GM23338 (cell line): ENCODE measurements at places on chromosomes 7 and 10.

DNA sequence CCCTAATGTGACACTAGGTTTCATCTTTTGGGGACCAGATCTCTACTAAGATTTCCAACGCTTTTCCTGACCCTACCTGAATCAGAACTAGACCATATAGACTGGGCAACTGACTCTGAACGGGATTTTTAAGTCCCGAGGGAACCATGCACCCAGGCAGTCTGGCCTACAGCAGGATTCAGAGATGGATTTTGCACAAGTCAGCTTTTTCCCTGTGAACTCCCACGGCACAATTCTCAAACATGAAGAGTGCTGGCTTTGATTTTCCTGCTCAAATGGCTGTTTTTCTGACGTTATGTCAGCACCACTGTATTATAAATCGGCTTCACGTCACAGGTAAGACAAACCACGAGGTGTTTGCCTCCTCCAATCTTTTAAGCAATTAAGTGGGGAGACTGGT is 409.1 kb downstream of the TCERG1L start:
- no peak for DNase-seq

DNA sequence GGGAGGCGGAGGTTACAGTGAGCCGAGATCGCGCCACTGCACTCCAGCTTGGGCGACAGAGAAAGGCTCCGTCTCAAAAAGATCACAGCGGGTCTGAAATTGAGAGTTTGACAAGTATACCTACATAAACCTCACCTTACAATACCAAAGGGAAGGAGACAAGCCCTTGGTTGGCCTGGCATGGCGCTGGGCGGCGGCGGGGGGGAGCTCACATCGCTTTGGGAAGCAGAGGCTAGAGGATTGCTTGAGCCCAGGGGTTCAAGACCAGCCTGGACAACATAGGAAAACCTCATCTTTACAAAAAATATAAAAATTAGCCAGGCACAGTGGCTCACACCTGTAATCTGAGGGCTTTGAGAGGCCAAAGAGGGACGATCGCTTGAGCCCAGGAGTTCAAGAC is 1.1 kb upstream of the ARPC1A start:
- DNase-seq: no peak

DNA sequence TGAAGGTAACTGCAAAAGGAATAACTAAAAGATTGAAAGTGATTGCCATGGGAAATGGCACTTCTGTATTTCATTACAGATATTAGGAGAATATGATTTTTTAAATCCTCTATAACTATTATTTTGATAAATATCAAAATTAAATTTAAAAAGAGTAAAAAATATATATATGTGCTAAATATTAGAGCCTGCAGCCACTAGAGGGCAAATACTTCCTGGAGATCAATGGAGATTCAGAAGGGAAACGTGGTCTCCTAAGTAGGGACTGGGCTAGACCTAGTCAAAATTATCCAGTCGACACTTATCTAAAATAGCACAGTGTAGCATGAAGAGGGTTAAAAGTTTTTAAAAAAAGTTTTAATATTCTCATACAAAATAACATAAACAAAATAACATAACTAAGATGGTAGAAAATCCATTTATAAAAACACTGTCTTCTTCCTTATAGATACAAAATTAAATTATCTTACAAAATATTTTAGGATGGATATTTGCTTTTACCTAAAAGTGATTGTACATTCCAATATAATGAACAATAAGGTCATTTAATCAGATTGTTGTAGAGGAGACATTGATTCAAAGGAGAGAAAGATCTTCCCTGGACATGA is 434.3 kb downstream of the MDFIC start:
- peak; percentile 64 for DNase-seq

DNA sequence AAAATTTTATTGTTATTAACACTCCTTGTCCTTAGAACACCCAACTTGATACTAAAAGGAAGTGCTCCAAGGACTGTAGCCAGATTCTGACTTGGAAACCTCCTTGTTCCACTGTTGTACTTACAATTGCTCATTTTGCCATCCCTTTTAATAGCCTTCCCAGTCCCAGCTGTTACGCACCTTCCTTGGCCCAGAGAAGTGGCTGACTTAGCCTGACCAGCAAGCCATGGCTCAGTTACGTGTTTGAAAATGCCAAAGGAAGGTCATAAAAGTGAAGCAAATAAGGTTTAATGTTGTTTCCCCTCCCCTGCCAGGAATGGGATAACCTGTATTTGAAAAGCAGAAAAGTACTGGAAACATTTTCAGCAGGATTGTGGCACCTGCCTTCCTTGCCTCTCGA is 3.7 kb upstream of the ANKRD1 start:
- no peak for DNase-seq

DNA sequence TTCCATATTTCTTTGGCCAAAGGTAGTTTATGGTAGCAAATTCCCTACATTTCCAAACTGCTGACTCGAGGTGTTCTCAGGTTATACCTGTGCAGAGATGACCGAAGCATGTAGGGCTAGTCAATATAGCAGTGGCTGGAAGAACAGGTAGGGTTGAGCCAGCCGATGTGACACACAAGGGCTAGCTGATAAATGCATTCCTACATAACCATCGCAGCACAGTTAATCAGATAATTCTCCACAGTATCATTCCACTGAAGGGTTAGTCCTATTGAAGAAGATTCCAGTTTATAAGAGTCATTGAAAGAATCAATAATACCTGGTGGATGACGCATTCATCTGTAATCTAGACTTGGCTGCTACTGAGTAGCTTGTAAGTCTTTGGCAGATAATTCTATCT is 220.0 kb downstream of the KIF20B start:
- DNase-seq: no peak

- DNase-seq: no peak
These were observed 9.5 kb upstream of the REPIN1 start for GRCh38 chr7:150358988-150359621.

GRCh38 chr7:29921404-29922010 is 68.1 kb downstream of the SCRN1 start:
- DNase-seq: peak; percentile 86

GRCh38 chr7:95376632-95377400 is 19.4 kb downstream of the PON3 start:
- DNase-seq: no peak
